ENCODE measurements at places on chromosomes 6 and 20.

DNA sequence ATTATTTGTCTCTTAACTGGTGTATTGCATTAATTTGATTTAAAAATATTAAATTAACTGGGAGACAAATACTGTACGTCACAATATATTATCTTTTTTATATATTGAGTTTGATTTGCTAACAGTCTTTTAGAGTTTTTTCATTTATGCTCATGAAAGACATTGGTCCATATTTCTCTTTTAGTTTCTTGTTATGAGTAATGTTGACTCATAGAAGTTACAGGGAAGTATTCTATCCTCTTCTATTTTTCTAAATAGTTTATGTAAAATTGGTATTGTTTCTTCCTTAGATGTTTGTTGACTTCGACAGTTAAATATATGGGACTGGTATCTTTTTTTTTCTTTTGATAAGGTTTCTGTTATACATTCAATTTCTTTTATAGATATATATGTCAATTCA, 1115.6 kb upstream of the CITED2 start:
- no peak for DNase-seq

DNA sequence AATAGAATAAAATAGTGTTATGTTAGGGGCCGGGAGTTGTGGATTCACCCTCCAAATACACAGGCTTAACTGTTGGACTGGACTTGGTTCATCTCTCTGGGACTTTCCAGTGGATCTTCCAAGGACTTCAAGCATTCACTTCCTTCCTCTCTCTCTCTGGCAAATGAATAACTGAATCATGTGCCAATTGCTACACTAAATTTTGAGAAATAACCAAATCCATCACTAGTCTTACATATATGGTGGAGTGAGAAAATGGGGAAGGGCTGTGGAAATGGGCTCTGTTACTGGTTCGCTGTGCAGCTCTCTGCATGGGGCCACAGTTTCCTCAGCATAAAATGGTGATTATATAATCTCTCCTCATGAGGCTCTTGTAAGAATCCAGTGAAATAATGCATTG, 6.8 kb upstream of the KIAA1755 start:
- DNase-seq: no peak

GRCh38 chr6:165218829-165219228, 90.6 kb downstream of the C6orf118 start:
- DNase-seq: no peak

- DNase-seq: no peak
Observed at GRCh38 chr6:11710311-11710761, 68.3 kb downstream of the ADTRP start.

DNA sequence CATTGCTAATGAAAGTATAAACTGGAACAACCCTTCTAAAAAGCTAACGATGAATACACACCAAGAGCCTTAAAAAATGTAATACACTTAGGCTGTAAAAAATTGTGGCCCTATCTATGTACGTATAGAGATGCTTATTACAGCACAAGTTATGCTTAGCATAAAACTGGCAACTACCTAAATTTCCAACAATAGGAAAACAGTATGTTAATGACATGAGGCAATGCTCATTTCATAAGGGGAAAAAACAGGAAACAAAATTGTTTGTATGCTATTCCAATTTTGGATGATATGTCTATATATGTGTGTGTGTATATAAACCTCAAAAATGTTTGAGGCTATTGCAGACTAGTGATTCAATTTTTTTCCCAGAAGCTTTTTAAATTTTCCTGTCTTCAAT, 82.5 kb downstream of the DTNBP1 start:
- DNase-seq: no peak

DNA sequence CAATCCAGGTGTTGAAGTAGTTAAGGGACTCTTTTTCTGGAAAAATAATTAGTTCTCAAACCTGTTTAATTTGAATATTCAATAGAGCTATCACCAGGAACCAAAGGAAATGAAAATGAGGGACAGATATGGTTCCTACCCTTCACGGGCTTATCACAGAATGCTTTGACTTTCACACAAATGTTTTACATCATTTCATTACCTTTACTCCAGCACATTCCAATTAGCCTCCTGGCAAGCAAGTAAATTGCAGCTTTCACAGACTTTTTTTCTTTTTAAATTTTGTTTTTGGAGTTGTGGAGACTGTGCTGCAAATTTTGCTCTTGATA, 35.2 kb downstream of the PLEKHG1 start:
- no peak for DNase-seq

DNA sequence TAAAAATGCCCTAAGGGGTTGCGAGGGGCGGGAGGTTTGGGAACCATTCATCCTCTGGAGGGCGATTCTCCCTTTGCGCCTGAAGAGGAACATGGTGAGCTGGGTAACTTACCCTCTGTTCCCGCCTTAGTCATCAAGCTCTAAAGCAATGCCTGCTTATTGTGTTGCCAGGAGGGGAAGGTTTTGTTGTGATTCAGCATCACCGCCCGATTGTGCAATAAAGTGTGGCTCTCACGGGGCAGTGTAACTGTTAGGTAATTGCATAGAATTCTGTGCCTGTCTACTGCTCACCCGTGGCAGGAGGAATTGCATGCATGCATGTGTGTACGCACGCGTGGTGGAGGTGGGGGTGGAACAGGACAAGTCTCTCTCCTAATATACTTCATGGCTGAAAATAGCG, 95.5 kb upstream of the AGPAT4 start:
- DNase-seq: no peak

DNA sequence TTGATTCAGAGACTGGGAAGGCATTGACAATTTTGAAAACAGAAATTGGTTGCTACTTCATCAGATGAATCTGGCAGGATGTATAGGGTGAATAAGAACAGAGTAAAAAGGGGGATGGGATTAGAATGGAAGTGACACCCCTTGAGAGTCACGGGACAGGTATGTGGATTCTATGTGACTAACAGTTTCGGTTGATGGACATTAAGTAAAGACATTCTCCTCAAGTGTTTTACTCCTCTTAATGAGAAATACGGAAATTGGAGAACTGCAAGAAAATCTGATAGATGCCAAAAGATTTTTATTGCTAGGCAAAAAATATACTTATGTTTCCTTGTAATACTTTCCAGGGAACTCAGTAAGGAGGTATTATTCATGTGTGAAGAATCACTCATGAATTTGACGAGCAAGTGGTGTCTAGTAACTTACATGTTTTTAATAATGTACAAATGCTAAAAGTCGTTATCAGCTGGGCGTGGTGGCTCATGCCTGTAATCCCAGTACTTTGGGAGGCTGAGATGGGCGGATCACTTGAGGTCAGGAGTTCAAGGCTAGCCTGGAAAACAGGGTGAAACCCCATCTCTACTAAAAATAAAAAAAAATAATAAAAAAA, 135.8 kb downstream of the KIF16B start:
- DNase-seq: no peak

DNA sequence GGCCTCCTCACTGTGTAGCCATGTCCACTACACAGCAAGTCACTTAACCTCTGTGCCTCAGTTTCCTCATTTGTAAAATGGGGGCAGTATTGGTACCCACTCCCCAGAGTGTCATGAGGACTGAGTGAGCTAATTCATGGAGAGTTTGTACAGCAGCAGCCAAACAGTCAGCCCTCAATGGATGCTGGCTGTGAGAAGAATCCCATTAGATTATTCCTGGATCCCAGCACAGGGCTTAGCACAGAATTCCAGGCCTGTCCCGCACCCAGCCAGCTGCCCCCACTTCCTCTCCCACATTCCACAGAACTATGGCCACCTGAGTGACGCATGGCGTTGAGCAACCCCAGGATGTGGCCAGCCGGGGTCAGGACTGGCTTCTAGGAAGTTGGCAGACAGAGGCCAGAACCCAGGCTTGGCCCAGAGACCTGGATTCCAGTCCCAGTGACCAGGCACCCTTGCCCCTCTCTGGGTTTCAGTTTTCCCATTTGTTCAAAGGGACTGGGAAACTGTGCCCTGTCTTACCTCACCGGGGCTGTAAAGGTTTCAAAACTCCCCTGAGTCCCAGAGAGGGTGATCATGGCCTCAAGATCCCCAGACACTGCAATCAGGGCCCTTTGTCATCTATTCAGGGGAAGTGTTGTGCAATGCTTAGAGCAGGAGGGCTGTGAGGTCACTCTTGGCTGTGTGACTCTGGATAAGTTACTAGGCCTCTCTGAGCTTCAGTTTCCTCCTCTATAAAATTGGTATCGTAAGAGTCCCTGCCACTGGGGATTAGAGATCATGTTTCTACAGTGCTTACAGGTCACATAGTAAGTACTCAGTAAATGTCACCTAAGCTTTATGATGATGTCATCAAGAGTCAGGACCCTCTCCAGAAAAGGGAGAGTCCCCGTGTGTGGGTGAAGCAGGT, 3.0 kb upstream of the TGM2 start:
- no peak for DNase-seq
